ENCODE measurements at places on chromosomes 16 and 17.

DNA sequence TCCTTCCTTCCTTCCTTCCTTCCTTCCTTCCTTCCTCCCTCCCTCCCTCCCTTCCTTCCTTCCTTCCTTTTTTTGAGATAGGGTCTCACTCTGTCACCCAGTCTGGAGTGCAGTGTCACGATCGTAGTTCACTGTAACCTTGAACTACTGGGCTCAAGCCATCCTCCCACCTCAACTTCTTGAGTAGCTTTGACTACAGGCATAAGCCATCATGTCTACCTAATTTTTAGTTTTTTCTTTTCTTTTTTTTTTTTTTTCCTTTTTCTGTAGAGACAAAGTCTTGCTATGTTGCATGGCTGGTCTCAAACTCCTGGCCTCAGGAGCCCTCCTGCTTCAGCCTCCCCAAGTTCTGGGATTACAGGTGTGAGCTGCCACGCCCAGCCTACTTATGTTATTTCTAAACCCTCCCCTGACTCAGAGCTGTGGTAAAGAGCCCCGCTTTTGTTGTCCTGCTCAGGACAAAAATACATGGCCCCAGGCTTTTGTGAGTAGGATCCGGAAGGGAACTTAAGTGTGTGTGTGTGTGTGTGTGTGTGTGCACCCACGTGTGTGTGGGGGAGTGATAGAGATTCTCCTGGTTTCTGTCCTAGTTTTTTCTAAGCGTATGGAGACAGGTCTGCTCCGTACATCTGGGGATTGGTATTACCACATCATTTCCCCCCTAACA, 67.1 kb downstream of the PRKCB start:
- DNase-seq: no peak

DNA sequence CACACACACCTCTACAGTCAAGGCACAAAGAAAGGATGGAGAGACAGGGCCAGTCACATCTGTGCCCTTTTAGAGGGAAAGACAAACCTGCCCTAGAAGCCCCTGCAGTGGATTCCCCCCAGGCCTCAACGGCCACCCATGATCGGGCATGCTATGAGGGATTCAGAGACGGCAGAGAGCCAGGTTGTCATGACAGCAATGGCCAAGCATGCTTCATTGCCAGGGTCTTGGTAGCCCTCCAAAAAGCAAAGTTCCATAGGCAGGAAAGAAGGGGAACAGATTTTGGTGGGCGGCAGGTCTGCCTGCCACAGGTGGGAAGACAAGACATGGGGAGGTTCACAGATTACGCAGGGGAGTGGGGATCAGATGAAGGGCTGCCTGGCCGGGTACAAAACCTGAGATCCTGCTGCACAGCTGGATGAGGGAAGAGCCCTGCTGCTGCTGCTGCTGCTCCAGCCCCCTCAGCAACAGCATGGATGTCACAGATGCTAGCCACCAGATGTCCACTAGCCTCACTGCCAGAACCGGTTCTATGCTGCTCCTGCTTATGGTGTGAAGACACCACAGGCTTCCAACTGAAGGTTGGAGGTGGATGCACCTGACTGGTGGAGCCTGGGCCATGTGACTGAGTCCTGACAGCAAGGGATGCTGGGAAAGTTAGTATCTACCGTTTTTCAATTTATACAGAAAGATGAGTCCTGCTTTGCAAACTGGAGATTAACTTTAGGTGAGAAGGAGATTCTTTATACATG, 17.8 kb downstream of the ACTG1 start:
- no peak for DNase-seq

DNA sequence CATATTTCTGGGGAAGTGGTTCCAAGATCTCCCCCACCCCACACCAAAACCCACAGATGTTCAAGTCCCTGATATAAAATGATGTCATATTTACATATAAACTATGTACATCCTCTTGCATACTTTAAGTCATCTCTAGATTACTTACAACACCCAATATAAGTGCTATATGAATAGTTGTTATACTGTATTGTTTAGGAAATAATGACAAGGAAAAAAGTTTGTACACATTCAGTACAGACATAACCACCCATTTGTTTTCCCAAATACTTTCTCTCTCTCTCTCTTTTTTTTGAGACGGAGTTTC, 11.5 kb downstream of the CFDP1 start:
- DNase-seq: no peak

DNA sequence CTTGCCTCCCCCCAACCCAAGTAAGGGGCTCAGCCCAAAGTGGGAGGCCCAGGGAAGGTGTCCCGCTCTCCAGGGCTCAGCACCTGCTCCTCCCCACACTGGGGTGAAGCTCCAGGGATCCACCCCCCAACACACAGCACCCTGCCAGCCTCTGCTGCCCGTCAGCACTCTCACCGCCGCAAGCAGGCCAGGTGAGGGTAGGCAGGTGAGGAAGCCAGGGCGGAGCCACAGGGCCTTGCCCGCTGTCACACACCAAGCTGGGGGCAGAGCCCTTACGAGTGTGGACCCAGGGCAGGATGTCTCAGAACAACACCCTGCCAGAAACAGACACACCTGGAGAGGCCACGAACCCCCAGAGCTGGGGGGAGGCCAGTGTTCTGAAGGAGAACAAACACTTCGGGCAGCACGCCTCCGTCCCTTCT, 19.5 kb downstream of the PLLP start:
- DNase-seq: no peak

DNA sequence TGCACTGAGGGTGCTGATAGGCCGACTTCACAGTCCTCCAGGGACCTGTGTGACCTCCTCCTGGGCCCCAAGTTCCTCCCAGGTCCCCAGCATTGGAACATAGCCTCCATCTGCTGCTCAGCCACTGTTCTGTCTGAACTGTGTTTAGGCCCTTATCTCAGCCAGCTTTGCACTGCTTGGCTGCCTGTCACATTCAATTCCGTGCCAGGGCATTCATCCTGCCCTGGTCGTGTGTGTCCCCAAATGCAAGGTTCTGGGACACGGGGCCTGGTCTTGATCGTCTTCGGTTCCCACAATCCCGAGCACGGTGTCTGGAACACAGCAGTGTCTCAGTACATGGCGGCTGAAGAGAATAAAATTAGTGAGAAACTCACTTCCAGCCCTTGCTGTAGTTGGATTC, 69.9 kb upstream of the NFAT5 start:
- DNase-seq: no peak

DNA sequence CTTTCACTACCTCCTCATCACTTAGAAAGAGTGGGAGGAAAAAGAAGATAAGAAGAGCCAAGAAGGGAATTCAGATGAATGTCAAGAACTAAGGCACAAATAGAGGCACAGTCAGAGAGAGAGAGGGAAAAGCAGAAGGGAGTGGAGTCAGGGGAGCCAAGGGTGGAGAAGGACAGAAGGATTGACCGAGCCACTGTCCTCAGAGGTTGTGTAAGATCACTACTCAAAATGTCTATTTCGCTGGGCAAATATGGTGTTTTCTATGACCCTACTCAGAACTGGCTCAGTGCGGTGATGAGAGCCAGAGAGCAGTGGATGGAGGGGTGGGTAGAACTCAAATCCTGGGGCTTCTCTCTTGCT, 139.2 kb upstream of the HS3ST2 start:
- no peak for DNase-seq

DNA sequence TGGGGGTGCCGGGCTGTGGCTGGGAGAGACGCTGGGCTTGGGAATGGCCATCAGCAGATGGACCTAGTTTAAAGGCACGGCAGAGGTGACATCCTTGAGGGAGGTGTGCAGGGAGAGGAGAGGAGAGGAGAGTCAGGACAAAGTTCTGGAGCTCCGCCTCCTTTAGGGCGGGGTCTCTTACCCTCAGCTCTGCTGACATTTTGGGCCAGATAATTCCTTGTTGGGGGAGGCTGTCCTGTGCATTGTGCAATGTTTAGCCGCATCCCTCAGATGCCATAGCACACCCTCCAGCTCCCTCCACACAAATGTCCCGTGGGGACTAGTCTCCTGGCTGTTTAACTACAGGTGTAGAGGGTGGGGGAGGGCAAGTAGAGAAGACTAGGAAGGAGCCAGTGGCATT, 48.3 kb downstream of the ARHGAP23 start:
- no peak for DNase-seq

- DNase-seq: no peak
Observed at GRCh38 chr17:39062846-39063680, 88.4 kb downstream of the PLXDC1 start.

GRCh38 chr16:72947379-72948237, 100.3 kb downstream of the ZFHX3 start:
- DNase-seq: no peak

GRCh38 chr17:68297195-68297594, 5.9 kb downstream of the ARSG start:
- DNase-seq: no peak

- DNase-seq: no peak
Observed at GRCh38 chr16:67229906-67230808, 3.2 kb downstream of the TMEM208 start.

- DNase-seq: no peak
Observed at GRCh38 chr17:74270333-74270732, 3.7 kb upstream of the DNAI2 start.

- no peak for DNase-seq
Observed at GRCh38 chr17:80055597-80055996, 19.2 kb downstream of the CCDC40 start.

GRCh38 chr17:48994549-48995303, 2.5 kb upstream of the IGF2BP1 start:
- no peak for DNase-seq

- DNase-seq: no peak
Observed at GRCh38 chr16:67388591-67388990, 4.7 kb downstream of the TPPP3 start.

DNA sequence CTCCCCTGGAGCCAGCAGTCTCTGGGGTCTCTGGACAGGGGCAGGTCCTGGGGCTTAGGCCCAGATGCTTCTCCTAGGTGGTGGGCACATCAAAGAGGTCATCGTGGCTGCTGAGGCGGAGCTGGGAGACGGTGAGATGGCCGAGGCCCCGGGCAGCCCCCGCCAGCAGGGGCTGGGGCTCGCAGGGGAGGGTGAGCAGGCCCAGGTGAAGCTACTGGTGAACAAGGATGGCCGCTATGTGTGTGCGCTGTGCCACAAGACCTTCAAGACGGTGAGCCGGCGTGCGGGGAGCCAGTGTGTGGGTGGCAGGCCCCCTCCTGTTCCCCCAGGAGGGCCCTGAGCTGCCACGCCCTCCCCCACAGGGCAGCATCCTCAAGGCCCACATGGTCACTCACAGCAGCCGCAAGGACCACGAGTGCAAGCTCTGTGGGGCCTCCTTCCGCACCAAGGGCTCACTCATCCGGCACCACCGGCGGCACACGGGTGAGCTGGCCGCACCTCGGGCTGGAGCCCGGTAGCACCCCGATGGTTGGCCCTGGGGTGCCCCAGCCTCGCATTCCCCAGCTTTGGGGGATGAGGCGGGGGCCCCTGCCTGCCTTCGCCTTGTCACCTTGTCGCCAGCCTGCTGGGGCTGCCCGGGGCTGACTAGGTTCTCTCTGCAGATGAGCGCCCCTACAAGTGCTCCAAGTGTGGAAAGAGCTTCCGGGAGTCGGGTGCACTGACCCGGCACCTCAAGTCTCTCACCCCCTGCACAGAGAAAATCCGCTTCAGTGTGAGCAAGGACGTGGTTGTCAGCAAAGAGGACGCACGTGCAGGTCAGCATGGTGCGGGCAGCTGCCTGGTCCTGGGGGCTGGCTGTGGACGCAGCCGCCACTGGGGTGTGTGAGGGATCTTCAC, 3.9 kb upstream of the DNASE1L2 start:
- no peak for DNase-seq

DNA sequence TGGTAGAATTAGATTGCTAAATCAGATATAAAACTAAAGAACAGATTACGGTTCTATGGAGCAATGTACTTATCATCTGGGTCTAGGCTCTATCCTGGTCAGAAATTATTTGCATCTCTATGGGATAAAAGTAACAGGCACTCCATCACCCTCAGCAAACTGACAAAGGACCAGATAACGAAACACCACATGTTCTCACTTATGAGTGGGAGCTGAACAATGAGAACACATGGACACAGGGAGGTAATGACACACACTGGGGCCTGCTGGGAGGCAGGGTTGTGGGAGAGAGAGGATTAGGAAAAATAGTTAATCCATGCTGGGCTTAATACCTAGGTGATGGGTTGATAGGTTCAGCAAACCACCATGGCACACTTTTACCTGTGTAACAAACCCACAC, 61.9 kb downstream of the MPHOSPH6 start:
- no peak for DNase-seq

GRCh38 chr16:27406511-27407128, 4.6 kb downstream of the IL21R start:
- DNase-seq: no peak

DNA sequence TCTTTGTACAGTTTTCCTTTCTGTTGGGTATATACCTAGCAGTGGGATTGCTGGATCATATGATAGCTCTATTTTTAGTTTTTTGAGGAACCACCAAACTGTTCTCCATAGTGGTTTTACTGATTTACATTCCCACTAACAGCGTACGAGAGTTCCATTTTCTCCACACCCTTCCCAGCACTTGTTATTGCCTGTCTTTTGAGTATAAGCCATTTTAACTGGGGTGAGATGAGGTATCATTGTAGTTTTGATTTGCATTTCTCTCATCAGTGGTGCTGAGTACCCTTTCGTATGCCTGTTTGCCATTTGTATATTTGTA, 887 bp upstream of the EVI2B start:
- DNase-seq: no peak

DNA sequence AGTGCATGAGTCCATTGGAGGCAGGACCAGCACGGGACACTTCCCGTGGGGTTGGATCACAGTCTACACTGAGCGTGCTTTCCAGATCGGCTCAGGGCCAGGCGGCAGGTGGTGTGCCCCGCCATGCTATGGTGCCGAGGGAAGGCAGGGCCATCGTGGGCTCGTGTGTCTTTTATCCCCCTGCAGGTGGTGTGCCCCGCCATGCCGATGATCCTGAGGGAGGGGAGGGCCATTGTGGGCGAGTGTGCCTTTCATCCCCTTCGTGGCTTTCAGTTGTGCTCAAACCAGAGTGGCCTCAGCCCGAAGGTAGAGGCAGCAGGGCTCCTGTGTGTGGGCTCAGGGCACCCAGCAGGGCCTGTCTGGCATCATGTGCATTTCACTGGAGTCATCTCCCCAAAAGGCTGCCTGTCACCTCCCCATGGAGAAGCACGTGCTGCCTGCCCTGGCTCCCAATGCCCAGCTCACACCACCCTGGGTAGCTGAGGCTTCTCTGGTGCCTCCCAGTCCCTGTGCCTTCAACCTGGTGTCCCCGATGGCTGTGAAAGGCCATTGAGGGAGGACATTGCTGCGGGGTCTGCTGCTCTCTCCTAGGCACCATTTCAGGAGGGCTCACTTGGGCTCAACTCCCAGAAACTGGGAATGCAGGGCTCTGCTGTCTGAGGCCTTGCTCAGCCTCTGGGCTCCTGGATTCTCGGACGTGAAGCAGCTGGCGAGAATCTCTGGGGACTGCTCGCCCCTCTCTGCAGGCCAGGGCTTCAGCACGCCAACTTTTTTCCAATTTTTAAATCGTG, 207.6 kb downstream of the NPIPB11 start:
- no peak for DNase-seq

GRCh38 chr17:18186627-18186982, 3.0 kb downstream of the ALKBH5 start:
- DNase-seq: no peak

GRCh38 chr17:50953831-50954601, 87.9 kb upstream of the TOB1 start:
- no peak for DNase-seq

Data from activated T-cell treated with anti-CD3 and anti-CD28 coated beads for 1 hour (primary cell).